ENCODE measurements at places on chromosomes 16 and 17.
A peak's percentile ranks its signal among the peaks of the same experiment; 100 is the strongest.

- no peak for DNase-seq
Measured at GRCh38 chr17:60359415-60359814, 32.5 kb downstream of the USP32 start.

- DNase-seq = peak; percentile 84
Measured at GRCh38 chr16:55711959-55712876, 56.4 kb downstream of the SLC6A2 start.

- no peak for DNase-seq
Measured at GRCh38 chr16:3019594-3020246, 448 bp upstream of the TNFRSF12A start.

- no peak for DNase-seq
Measured at GRCh38 chr17:58320570-58321323, 7.8 kb downstream of the TSPOAP1 start.

DNA sequence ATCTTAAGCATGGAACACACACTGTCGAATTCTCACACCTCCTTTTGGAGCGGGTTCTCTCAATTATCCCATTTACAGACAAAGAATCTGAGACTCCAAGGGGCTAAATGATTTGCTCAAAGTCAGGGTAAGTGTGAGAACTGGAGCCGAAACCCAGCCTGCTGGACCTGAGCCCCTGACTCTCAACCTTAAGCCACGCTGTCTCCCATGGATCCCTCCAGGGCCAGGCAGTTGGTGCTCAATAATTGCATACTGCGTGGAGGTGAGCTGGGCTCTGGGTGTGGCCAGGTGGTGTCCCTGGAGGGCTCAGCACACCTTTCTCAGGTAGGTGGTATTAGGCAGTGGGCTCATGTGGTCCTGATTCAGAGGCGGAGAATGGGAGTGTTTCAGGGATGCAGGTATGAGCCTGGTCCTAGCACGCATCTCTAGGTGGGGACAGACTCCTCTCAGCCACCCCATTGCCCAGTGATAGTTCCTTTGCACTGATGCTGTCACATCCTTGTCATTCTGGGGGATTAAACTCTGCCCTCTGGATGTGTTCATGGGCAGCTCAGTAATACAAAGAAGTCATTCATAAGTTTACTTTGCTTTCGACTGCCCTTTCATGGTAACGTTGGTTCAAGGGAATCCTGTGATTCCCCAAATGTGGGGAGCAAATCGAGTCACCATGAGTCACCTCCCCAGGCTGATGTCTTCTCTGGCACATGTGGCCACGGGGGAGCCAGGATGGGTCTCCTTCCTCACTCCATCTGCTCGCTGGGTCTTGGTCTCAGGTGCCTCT is 399.5 kb upstream of the TNRC6C start:
- DNase-seq = no peak

GRCh38 chr16:2371421-2371820 is 30.9 kb upstream of the ABCA3 start:
- no peak for DNase-seq

- peak; percentile 19 for DNase-seq
Measured at GRCh38 chr16:67447508-67448076, 16.7 kb downstream of the HSD11B2 start.

DNA sequence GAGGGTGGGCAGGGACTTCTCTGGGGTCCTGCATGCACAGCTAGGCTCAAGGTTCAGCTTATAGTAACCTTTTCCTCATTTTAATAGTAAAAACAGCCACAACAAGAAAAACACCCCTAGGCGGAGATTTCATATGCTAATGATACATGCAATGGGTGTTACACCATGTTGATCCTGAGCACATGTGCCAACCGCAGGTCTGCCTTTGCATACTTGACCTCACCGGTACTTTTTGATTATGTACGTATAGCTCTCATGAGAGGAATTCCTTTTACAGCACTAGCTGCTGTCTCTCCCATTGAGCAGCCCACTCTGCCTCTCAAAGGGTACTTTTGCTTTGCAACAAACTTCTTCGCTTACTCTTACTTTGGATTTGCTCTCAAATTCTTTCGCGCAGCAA is 1.9 kb downstream of the KRTAP4-8 start:
- DNase-seq = no peak

DNA sequence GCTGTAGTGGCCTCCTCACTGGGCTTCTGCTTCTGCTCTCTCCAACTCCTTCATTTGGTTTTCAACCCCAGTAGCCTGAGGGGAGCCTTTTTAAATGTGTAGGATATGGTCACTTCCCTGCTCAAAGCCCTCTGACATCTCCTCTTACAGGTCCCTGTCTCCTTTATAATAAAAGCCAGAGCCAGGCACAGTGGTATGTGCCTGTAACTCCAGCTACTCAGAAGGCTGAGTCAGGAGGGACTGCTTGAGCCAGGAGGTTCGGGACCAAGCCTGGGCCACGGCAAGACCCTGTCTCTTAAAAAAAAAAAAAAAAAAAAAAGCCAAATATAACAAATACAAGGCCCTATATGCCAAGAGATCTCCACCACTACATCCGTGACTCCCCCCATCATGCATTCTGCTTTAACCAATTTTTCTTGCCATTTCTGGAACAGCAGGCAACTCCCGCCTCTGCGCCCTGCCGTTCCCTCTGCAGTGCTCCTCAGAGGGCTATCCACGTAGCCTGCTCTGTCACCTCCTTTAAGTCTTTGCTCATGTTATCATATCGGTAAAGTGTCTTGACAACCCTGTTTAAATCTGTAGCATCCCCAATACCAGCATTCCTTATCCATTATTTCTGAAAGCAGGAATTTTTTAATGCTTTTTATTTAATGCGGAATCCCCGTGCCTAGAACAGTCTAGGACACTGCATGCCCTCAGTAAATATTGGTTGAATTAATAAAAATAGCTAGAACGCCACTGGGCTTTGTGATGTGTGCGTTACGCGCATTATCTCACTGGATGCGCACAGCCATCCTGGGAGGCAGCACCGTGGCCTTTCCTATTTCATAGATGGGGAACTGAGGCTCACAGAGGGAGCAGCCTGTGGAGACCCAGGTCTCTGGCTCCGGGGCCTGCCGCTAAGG is 9.5 kb downstream of the ZNF771 start:
- DNase-seq = no peak

- DNase-seq = no peak
Measured at GRCh38 chr17:73522696-73523095, 121.5 kb downstream of the SDK2 start.

- DNase-seq = peak; percentile 88
Measured at GRCh38 chr17:74431568-74432423, at the start of gene GPRC5C. GPRC5C (plus strand) TSS chr17:74432088; CDS start chr17:74439777, 7,689 bp downstream.

GRCh38 chr17:45274033-45274432 is 12.1 kb upstream of the SPATA32 start:
- DNase-seq = no peak

DNA sequence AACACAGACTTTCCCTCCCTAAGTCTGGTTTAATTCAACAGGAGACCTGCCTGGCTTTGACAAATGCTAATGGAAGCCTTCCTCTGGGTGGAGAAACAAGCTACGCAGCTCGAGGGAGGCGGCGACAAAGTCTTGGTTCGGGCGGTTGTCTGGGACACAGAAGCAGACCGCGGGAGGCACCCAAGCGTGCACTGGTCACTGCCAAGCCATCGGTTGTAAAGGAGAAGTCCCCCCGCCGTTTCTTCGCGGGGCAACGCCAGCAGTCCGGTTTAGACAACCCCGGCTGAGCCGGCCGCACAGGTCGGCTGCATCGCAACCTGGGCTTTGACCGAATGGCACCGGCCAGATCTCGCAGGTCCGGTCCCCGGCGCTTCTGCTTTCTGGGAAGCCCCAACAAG is 586 bp downstream of the GLYR1 start:
- no peak for DNase-seq

DNA sequence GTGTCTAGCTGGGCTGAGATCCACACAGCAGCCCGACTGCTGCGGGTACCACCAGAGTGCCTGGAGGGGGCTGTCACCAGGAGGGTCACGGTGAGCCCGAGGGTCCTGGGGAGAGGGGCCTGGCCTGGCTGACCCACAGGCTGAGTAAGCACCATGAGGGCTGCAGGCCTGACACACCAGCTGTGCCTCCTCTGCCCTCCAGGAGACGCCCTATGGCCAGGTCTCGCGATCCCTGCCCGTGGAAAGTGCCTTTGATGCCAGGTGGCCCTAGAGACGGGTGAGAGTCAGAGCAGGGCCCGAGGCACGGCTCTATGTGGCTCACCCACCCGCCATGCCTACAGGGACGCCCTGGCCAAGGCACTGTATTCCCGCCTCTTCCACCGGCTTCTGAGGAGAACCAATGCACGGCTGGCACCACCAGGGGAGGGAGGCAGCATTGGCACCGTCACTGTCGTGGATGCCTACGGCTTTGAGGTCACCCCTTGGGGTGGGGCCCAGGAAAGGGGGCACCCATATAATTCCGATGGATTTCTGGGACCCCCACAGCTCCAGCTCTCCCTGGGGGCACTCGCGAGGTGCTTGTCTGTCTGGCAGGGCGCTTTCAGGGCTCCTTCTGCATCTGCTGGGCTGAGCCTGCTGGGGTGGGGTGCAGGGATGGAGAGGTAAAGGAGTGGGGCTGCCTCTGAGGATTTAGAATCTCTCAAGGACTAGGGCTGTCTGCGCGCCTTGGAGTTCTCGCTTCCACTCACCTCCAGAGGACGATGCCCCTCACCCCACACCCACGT is 7.1 kb downstream of the MYO15B start:
- DNase-seq = no peak

All from NCI-H2171 treated with DMSO at 0.1 percent for 48 hours (cell line).